ENCODE measurements at places on chromosomes 4 and X.
A peak's percentile ranks its signal among the peaks of the same experiment; 100 is the strongest.

GRCh38 chrX:79082899-79083298 lies 61.6 kb upstream of the GPR174 start:
- no peak for DNase-seq

DNA sequence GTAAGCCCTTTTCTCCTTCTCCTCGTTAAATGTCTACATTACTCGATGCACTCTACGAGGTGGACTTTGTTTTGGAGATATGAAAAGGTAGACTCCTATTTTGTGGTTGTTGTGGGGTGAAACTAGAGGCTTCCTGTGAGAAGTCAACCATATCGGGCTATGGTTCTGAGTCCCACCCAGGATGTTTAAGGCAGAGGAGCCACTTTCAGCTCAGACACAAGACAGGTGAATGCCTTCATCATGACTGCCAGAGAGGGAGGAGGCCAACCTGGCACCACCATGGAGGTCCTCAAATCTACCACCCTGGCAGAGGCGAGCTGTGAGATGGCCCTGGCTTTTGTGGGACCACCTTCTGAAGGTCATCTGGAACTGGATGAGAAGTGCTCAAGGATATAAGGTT lies 154.4 kb upstream of the KLF3 start:
- DNase-seq = no peak

GRCh38 chrX:36062778-36063177 lies 143.2 kb downstream of the CFAP47 start:
- DNase-seq = no peak

- no peak for DNase-seq
These were observed 1379.4 kb downstream of the RPA4 start for GRCh38 chrX:98263135-98263534.

GRCh38 chrX:42490111-42490510 lies 287.9 kb downstream of the PPP1R2C start:
- no peak for DNase-seq

- DNase-seq = no peak
These were observed 19.7 kb upstream of the BBS12 start for GRCh38 chr4:122712782-122713181.

- peak; percentile 74 for DNase-seq
These were observed 44.3 kb downstream of the IL21 start for GRCh38 chr4:122576261-122577188.
